Epithelial cell of umbilical artery (primary cell): ENCODE measurements at places on chromosomes 3 and 15. TPM values are rescaled to one million over a fixed set of nuclear protein-coding genes. Genes with fewer than 3 reads are reported as not detected.

The CSTA gene
- total RNA-seq = not detected in 2 replicates

The MASP1 gene
- total RNA-seq = 0.91 and 1.9 TPM in 2 replicates

The RAD51 gene
- total RNA-seq = 5.8 and 9.6 TPM in 2 replicates

The TNNC1 gene
- total RNA-seq = not detected in 2 replicates

The KLHL40 gene
- not detected in 2 replicates for total RNA-seq

The RPSA gene
- total RNA-seq = 1,198 and 1,521 TPM in 2 replicates

The CMTM8 gene
- 1.5 and 1.6 TPM in 2 replicates for total RNA-seq

The GPR149 gene
- total RNA-seq = not detected in 2 replicates

The LRRC3B gene
- not detected in 2 replicates for total RNA-seq

The HYAL1 gene
- total RNA-seq = 0.65 and 1.4 TPM in 2 replicates

The C3orf52 gene
- 4.2 and 4.6 TPM in 2 replicates for total RNA-seq

The RAB6B gene
- total RNA-seq = 0.32 and 0.61 TPM in 2 replicates

The TRPM1 gene
- under 0.01 TPM in 1 of 2 replicates, not detected in the other for total RNA-seq

The IL17RD gene
- total RNA-seq = 0.32 and 0.46 TPM in 2 replicates

The MESP1 gene
- 0.61 and 0.65 TPM in 2 replicates for total RNA-seq

The MUSTN1 gene
- total RNA-seq = not detected in 2 replicates

The CDCP1 gene
- total RNA-seq = 0.97 and 2.0 TPM in 2 replicates

The ITPR1 gene
- total RNA-seq = 16.2 and 31.9 TPM in 2 replicates

The SAXO2 gene
- 0.46 TPM in 1 of 2 replicates, not detected in the other for total RNA-seq

The FBXL22 gene
- total RNA-seq = under 0.01 TPM in 1 of 2 replicates, not detected in the other

The POTEB3 gene
- not detected in 2 replicates for total RNA-seq
